ENCODE measurements at places on chromosomes 5 and 9. TPM values are rescaled to one million over a fixed set of nuclear protein-coding genes. Genes with fewer than 3 reads are reported as not detected.

Gene TAS2R1
- not detected for total RNA-seq

Gene UBE2D2
- 132 TPM for total RNA-seq

Gene EFNA5
- total RNA-seq: 4.2 TPM

Gene TNFSF8
- 2.9 TPM for total RNA-seq

Gene ZNF354B
- 15.2 TPM for total RNA-seq

Gene PIP5K1B
- 2.6 TPM for total RNA-seq

Gene IGFBPL1
- 5.5 TPM for total RNA-seq

Gene NOXA1
- 2.7 TPM for total RNA-seq

Gene FRRS1L
- 2.6 TPM for total RNA-seq

Gene C7
- 563 TPM for total RNA-seq

Gene FAM169A
- total RNA-seq: 0.65 TPM

Gene LMX1B
- 1.4 TPM for total RNA-seq

Gene PCDHB8
- 2.3 TPM for total RNA-seq

Gene FAM151B
- total RNA-seq: 2.1 TPM

Gene RNF208
- 2.3 TPM for total RNA-seq

Gene KIF24
- total RNA-seq: 0.38 TPM

Gene SLC1A1
- 4.2 TPM for total RNA-seq

Gene SMAD5
- total RNA-seq: 79.2 TPM

Gene TMEM174
- total RNA-seq: not detected

Gene FOXE1
- total RNA-seq: not detected

Gene RGS3
- total RNA-seq: 66.2 TPM

Gene ZNF169
- total RNA-seq: 4.3 TPM

Gene ZNF622
- total RNA-seq: 18.7 TPM

Gene FREM1
- 6.8 TPM for total RNA-seq

Gene WDR31
- 2.1 TPM for total RNA-seq

Gene CCIN
- 2.5 TPM for total RNA-seq

Gene PCAT7
- not detected for total RNA-seq
